ENCODE measurements at places on chromosomes 4 and X. TPM values are rescaled to one million over a fixed set of nuclear protein-coding genes. Genes with fewer than 3 reads are reported as not detected.

Gene INTU
- 3.3 TPM for total RNA-seq

Gene BGN
- 304 TPM for total RNA-seq

Gene EPGN
- total RNA-seq: not detected

Gene SPP1
- total RNA-seq: 16.2 TPM

Gene FAM9B
- 0.44 TPM for total RNA-seq

Gene POU3F4
- not detected for total RNA-seq

DNA sequence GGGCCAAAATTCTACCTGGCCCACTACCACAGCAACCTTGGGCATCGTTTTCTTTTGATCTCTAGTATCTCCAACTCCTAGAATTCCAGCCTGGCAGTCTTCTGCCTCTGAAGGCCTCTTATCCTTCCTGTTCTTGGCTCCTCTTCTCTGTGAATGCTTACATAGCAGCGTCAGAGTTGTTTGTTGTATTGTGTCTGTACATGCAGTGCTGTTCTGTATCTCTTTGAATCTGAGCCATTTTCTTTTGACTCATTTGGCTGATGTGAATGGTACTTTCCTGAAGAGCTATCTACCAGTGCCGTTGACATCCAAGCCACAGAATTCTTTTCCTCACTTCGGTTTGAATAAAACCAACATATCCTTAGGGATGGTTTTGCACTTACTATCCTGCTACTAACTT is 79.2 kb downstream of the TMEM164 start:
- H3K27ac ChIP-seq: no peak overlapping the region
- peaks cover 8% of the 10 kb centered on the region for H3K4me1 ChIP-seq
- H3K27me3 ChIP-seq: no peaks in the 10 kb centered on the region
- H3K4me3 ChIP-seq: no peak overlapping the region

DNA sequence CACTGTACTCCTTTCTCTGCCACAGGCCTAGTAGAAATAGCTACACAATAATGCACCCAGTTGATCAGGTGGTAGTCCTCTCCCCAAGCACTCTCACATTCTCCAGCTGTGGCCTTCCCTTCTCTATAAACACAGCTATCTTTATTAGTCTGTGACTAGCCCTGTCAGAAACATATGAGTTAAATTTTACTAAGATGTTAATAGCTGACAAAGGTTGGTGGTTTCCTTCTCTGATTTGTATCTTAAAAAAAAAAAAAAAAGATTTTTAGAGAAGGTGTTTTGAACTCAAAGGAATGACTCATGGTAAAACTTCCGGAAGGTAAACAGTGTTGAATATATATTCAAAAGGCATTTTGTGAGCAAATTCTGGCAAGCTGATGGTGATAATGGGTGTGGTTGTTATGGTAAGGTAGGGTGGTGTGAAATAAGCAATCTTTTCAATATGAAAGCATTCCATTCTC is 327.4 kb downstream of the PPP3CA start:
- H3K4me1 ChIP-seq: no peaks in the 10 kb centered on the region
- no peak overlapping the region for H3K27ac ChIP-seq
- no peak overlapping the region for H3K4me3 ChIP-seq
- no peaks in the 10 kb centered on the region for H3K27me3 ChIP-seq
- H3K36me3 ChIP-seq: no peaks in the 10 kb centered on the region
- no peak for DNase-seq

DNA sequence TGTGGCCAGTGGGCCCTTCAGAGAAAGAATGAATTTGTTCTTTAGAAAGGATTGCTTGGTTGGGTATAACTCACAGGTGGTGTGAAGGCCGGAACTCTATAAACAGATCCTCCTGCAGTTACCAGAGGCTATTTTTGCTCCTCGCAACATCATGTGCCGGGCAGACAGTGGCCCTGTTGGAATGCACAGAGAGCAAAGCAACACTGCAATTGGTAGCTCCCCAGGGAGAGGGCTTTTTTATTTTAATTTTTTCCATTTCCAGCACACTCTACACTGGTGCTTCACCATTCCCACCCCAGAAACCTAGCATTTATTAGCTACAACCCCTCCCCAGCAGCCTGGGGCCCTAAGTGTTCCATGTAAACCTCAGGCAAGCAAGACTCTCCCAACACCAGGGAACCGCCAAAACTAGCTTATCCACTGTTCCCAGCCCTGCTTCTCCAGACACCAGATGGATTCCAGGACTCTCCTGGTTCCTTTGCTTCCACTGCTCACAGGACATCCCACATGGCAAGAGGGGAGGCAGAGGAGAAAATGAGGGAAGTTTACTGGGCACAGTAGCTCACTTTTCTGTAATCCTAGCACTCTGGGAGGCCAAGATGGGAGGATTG is 75.1 kb upstream of the TMEM164 start:
- H3K4me3 ChIP-seq: no peak overlapping the region
- no peaks in the 10 kb centered on the region for H3K4me1 ChIP-seq
- H3K27ac ChIP-seq: no peak overlapping the region
- H3K27me3 ChIP-seq: peaks cover 12% of the 10 kb centered on the region

DNA sequence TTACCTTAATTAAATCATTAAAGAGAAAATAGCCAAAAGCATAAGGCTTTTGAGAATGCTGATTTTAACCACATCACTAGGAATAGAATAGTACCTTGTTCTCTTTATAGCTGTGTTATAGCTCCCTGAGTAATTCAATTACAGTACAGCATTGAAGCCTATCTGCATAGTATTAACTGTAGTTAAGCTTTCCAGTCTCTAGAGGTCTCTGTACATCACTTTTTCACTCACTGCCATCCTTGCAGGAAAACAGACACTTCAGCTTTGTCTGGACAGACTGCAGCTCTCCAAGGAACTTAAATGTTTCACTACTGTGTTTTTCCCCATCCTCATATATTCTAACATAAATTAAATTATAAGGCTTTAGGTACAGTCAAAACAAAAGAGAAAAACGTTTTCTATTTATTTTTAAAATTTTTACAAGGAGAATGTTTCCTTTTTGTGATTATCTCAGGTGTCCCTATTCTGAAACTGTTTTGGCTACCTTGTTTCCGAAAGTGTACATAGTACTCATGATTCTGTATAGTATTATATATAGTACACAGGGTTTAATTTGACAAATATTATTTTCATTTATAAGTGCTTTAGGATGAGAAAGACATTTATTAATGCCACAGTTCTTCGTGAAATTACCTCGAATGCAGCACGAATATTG is 407.9 kb downstream of the PCDH18 start:
- no peaks in the 10 kb centered on the region for H3K27me3 ChIP-seq
- no peak overlapping the region for H3K27ac ChIP-seq
- H3K36me3 ChIP-seq: no peaks in the 10 kb centered on the region

DNA sequence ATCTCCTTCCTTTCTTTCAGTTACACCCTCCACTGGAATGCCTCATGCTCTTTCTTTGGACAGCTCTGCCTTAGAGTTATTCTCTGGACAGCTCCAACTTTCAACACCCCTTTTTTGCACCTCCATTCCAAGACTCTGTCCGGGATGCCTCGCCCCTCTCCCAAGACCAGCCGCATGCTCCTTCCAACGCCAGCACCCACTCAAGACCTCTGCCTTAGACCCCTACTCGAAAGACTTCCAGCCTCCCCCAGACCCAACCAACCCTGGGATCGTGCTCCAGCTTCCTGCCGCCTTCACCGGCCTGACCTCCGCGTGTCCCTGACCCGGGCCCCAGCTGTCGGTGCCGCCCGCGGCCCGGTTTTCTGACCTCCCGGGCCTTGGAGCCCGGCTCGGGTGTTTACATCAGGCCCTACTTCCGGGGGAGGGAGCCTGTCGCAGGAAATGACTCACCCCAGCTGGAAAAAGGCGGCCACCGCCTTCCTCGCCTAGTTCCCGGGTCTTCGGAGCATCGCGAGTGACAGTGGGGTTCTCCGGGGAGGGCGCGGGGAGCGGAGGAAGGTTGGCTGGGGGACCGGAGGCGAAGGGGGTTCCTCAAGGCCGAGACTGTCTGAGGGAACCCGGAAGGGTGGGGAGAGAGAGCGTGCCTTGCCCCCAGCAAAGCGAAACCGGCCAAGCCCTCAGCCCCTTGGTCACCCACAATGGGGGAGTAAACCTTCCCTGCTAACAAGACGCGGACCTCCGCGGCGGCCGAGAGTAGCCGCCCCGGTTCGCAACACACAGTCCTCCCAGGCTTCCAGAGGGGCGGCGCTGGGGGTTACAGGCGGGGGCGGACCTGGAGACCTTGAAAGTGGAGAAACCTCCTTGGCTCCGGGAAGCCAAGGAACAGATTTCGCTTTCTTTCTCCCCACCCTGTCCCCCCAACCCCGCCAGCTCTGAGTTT is at the start of gene WDR45:
Gene WDR45 (minus strand): TSS at position 399 of the 940 bp plus-strand sequence. CDS start 1,792 bp downstream, outside the sequence.
- H3K36me3 ChIP-seq: no peaks in the 10 kb centered on the region
- H3K27me3 ChIP-seq: no peaks in the 10 kb centered on the region
- H3K27ac ChIP-seq: peak within 1 kb of the TSS; percentile 97
- H3K4me1 ChIP-seq: peaks cover 3% of the 10 kb centered on the region
- peak within 1 kb of the TSS; percentile 61 for H3K4me3 ChIP-seq
- peak; percentile 66 for DNase-seq

DNA sequence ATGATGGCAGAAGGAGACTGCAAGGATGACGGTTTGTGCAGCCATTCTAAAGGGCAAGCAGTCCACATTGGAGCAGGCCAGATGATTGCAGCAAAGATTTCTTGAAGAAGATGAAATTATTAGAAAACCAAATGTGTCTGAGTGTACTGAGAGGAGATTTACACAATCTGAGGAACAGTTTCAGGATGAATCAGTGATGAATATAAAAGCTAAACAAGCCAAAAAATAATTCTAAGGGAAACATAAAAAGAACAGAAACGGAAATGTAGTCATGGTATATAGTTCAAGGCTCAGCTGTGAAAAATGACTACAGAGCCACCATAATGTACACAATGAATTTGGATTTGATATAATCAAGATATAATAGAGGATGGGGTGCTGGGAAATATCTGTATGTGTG is 168.5 kb downstream of the PDGFC start:
- DNase-seq: no peak
- H3K27ac ChIP-seq: no peak overlapping the region
- H3K4me1 ChIP-seq: no peaks in the 10 kb centered on the region
- H3K4me3 ChIP-seq: no peak overlapping the region

- no peaks in the 10 kb centered on the region for H3K36me3 ChIP-seq
- DNase-seq: no peak
- H3K27me3 ChIP-seq: no peaks in the 10 kb centered on the region
- H3K27ac ChIP-seq: no peak overlapping the region
- no peaks in the 10 kb centered on the region for H3K4me1 ChIP-seq
- H3K4me3 ChIP-seq: no peak overlapping the region
Measured at GRCh38 chrX:6002056-6002455, 226.6 kb downstream of the NLGN4X start.

DNA sequence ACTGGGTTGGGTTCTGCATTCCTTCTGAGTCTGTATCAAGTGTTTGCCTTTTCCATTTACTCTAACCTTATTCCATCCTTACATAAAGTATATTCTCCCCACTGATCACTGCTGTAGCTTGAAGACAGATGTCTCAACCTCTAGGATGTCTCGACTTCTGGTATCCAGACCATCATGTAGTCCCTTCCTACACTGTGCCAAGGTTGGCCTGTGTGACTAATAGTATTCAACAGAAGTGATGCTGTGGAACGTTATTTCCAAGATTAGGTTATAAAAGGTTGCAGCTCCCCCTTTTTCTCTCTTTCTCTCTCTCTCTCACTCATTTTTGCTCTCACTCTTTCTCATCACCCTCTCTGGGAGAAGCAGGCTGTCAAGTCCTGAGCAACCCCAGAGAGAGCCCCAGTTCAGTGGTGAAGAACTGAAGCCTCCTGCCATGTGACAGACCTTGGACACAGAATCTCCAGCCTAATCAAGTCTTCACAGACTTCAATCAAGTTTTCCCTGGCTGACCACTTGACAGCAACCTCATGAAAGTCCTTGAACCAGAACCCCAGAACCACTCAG is 75.4 kb downstream of the PRDM5 start:
- no peak overlapping the region for H3K4me3 ChIP-seq
- no peaks in the 10 kb centered on the region for H3K36me3 ChIP-seq
- no peaks in the 10 kb centered on the region for H3K27me3 ChIP-seq
- H3K27ac ChIP-seq: no peak overlapping the region
- DNase-seq: no peak

- no peak for DNase-seq
- H3K4me1 ChIP-seq: no peaks in the 10 kb centered on the region
- H3K4me3 ChIP-seq: no peak overlapping the region
- H3K36me3 ChIP-seq: no peaks in the 10 kb centered on the region
- H3K27ac ChIP-seq: no peak overlapping the region
Measured at GRCh38 chrX:7771788-7772438, 71.1 kb upstream of the VCX start.

DNA sequence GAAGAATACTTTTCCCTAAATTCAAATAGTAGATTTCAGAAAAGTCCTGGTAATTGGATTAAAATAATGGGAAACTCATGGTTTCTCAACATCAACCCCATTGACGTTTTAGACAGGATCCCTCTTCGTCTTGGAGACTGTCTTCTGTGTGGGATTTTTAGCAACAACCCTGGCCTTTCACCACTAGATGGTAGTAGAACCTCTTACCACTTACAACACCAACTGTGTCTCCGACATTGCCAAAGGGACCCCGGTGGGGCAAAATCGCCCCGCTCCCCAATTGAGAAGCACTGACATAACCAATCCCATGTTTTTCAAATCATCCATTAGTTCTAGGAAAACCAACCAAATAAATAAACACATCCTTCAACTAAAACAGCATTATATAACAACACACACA is 16.9 kb upstream of the ANOS1 start:
- H3K4me1 ChIP-seq: no peaks in the 10 kb centered on the region
- no peak for DNase-seq
- H3K27me3 ChIP-seq: peaks cover 8% of the 10 kb centered on the region

DNA sequence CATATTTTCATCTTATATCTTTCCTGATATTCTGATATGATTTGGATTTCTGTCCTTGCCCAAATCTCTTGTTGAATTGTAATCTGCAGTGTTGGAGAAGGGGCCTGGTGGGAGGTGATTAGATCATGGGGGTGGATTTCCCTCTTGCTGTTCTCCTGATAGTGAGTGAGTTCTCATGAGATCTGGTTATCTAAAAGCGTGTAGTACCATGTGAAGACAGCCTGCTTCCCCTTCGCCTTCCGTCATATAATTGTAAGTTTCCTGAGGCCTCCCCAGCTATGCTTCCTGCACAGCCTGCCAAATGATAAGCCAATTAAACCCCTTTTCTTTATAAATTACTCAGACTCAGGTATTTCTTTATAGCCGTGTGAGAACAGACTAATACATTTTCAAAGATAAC is 77.2 kb downstream of the ANKRD50 start:
- no peaks in the 10 kb centered on the region for H3K4me1 ChIP-seq
- no peaks in the 10 kb centered on the region for H3K27me3 ChIP-seq
- no peak overlapping the region for H3K4me3 ChIP-seq
- DNase-seq: no peak

DNA sequence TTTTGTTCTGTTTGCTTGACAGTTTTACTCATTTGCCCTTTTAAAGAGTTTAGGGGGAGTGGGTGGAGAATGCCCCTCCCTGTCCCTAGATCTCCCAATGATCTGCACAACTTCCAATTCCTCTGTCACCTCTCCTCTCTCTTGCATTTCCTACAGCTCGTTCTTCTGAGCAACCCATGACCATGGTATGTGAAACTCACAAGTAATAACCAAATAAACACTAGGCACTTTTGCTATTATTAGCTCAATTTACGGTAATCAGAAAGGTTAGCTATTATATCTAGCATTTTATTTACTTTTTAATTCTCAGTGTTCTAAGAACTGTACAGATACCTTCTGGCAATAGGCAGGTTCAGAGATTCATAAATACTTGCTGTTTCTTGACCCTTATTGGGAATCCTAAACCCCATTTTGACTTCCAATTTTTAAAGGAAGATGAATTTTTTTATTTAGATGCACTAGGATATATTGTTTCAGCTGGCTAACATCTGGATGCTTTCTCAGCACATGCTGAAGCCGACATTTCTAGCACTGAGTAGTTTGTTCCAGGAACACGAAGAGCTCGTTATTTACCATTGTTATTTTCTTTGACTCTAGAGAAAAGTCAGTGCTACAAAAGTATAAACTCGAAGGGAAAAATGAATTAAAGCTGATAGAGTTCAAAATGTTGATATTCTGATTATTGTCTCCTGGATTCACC is 194.7 kb upstream of the TLL1 start:
- no peak overlapping the region for H3K27ac ChIP-seq
- no peak overlapping the region for H3K4me3 ChIP-seq
- H3K36me3 ChIP-seq: no peaks in the 10 kb centered on the region
- H3K4me1 ChIP-seq: no peaks in the 10 kb centered on the region
